ENCODE measurements at places on chromosomes 5 and 9.

GRCh38 chr5:147857302-147858129, 21.0 kb upstream of the SCGB3A2 start:
- DNase-seq: peak; percentile 0

DNA sequence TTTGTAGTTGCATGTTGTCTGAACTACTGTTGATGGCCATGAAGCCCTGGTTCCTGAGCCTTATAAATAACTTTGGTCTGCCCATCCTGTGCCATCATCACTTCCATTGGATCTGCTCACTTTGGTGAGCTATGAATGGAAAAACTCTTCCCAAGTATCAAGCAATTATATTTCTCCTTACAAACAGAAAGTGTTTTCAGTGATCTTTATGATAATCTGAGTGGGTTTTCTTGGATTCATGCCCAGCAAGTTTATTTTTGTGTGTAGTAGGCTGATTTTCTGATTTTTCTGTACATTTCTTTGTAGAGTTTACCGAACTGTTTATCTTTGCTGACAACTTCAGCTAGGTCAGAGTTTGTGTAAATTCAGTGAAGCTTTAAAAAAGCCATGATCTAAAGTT, 31.0 kb downstream of the CAMK4 start:
- DNase-seq: no peak

DNA sequence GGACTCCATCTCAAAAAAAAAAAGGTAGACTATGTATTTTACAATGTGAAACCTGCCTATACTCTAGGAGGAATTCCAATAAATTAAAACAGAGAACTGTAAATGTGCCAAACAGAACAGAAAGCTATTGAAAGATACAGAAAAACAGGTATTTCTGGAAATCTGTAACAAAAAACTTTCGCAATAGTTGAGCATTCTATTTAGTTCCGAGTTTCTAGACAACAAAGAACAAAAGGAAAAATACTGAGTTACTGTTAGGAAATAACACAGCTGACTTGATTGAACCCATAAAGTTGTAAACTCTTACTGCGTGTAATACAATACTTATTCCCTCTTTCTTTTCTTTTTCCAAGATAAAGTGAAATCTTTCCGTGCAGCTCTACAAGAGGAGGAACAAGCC, 18.6 kb downstream of the DIMT1 start:
- no peak for DNase-seq

GRCh38 chr9:89419978-89420394, 77.9 kb downstream of the SEMA4D start:
- no peak for DNase-seq

DNA sequence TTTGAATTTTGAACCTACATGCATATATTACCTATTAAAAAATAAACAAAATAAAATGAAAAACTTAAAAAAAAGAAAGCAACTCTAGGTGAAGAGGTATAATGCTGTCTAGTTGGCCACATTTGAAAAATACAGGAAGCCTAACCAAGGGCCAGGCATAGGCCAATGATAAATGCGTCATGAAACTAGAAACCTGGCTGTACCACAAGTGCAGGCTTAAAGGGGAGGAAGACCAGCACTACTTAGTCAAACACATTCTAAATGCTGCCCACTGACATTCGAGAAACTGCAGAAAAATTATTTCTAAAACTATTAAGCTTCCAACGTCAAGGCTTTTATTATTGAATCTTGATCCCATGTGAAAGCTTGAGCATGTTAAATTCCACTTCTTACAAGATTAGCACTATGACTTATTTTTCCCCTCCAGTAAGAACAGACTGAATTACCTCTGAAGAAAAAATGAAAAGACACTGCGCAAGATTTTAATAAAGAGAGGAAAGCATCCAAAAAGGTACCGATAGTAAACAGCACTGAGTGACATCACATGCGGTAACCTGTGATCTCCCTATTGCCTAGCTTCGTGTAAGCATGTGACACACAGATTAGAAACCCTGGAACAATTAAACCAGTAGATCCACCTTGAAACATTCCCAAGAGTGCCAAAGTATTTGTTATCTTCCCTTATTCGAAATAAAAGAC, 16.2 kb downstream of the CDC14B start:
- DNase-seq: no peak

- no peak for DNase-seq
Measured at GRCh38 chr9:100211476-100211875, 112.4 kb downstream of the INVS start.

DNA sequence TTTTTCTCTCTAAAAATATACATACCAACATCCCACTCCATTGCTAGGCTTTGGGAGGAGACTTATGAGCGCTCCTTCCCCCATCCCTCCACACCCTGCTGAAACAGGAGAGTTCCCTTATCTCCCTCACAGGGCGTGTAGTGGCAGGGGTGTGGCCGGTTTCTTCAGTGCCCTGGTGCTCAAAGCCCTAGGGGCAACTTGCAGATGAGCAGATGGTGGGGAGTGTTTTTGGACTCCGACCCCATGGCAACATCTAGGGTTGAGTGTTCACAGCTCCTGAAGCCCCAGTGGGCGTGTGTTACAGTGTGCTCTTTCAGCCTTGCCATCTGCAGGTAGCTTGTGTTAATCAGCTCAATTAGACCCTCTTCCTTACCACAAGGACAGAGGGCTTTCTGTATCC, 409.5 kb downstream of the MAT2B start:
- no peak for DNase-seq

DNA sequence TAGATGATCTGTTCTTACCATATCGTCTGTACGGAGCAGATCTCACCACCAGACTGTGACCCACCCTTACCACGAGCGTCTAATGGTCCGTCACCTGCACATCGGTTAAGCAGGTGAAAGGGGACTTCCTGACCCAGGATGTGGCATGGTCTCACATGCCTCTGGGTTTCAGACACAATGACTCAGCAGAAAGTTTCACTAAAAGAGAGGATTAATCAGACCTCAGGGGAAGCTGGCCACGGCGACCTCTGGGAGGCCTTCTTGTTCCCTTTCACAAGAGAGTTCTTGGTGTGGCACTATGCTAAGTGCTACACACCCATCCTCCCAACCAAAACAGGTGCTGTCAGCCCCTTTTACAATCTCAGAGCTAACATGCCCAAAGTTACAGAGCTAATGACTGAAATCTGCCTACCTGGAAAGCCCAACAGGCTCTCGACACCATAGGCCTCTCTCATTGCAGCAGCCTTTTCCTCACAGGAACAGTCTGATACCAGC, 41.6 kb downstream of the ADAMTS12 start:
- DNase-seq: no peak

GRCh38 chr5:36441280-36441679, 139.6 kb upstream of the RANBP3L start:
- no peak for DNase-seq

- DNase-seq: no peak
Measured at GRCh38 chr9:94591876-94592275, 1.7 kb downstream of the FBP2 start.

- no peak for DNase-seq
Measured at GRCh38 chr5:16529306-16529705, 63.7 kb upstream of the ZNF622 start.
